ENCODE measurements at places on chromosomes 1 and 21.

DNA sequence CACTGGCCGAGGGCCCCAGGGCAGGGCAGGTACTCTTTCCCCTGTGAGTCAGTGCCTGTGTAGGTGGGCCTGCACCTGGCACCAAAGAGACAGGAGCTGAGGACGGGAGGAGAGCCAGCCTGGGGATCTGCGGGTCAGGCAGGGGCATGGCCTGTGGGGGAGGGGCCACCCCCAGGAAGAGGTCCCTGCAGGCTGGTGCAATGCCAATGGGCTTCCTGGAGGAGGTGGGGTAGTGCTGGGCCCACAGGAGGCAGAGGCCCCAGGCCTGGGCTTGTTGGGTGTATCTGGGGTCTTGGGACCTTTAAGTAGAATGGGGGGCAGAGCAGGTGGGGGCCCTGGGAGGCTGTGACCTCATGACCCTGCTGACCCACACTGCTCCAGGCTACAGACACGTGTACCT is 23.2 kb downstream of the PLCH2 start:
- H3K4me1 ChIP-seq: peaks cover 24% of the 10 kb centered on the region
- H3K27ac ChIP-seq: no peak overlapping the region
- H3K27me3 ChIP-seq: no peaks in the 10 kb centered on the region
- H3K4me3 ChIP-seq: no peak overlapping the region

DNA sequence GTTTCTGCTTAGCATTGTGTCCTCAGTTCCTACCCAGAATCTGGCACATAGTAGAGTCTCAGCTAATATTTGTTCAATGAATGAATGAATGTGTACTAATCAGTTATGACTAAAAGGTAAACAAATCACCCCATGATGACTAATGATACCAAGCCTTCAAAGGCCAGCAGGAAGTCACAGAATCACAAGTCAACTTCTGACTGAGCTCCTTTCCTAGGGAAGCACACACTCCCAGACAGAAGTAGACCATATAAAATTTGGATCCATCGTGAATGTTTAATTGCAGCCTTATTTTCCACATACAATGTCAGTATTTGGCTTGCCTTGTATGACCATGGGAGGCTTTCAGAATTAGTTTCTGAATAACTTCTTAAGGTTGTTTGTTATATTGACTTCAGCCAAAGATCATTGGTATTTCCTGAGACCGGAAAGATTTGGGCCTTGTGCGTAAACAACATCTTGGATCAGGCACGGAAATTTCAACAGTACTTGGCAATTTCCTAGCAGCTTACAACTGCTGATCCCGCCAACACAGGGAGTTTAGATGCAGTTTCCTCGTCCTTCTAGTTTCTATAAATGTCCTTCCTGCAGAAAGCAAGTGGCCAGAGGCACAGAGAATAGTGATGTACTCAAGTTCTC is 185.9 kb upstream of the ATP1B1 start:
- no peaks in the 10 kb centered on the region for H3K27me3 ChIP-seq
- H3K36me3 ChIP-seq: no peaks in the 10 kb centered on the region
- peaks cover 7% of the 10 kb centered on the region for H3K4me1 ChIP-seq
- no peak for DNase-seq
- no peak overlapping the region for H3K27ac ChIP-seq

DNA sequence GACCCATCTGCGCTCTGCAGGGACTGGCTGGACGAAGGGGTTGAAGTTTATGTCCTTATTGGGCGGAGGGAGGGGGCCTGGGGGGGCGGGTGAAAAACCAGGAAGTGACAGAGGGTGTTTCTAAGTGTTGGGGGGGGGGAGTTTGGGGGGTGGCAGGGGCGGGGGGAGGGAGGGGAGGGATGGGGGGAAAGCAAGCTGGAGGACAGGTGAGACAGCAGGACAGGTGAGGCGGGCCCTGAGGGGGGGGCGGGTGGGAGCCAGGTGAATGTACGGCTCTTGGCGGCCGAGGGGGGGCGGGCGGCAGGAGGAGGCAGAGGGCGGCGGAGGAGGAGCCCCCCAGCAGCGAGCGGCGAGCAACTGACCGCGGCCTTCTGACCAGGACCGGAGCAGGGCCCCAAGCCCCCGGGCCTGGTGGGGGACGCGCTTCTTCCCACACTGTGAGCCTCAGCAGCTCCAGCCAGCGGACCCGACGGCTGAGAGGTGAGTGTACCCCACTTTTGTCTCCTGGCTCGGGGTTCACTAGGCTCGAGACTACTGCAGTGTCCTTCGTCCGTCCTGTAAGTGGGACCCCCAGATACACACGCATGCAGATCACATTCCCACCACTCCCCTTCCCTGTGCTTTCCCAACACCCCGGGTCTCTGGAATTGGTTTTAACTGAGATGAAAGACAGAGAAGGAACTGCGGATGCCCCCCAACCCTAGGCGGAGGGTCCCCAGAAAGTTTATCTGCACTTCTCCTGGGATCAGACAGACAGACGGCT is at the start of gene ZBTB7B:
TSS of gene ZBTB7B (plus strand) at position 339 of the 763 bp plus-strand sequence. CDS start 11,859 bp downstream, outside the sequence.
- H3K4me1 ChIP-seq: peaks cover 66% of the 10 kb centered on the region
- no peaks in the 10 kb centered on the region for H3K27me3 ChIP-seq
- H3K4me3 ChIP-seq: peak within 1 kb of the TSS; percentile 85
- H3K36me3 ChIP-seq: no peaks in the 10 kb centered on the region
- DNase-seq: peak; percentile 91

GRCh38 chr1:100793659-100794058 is 74.1 kb downstream of the VCAM1 start:
- H3K36me3 ChIP-seq: no peaks in the 10 kb centered on the region
- no peaks in the 10 kb centered on the region for H3K27me3 ChIP-seq
- no peak overlapping the region for H3K4me3 ChIP-seq

DNA sequence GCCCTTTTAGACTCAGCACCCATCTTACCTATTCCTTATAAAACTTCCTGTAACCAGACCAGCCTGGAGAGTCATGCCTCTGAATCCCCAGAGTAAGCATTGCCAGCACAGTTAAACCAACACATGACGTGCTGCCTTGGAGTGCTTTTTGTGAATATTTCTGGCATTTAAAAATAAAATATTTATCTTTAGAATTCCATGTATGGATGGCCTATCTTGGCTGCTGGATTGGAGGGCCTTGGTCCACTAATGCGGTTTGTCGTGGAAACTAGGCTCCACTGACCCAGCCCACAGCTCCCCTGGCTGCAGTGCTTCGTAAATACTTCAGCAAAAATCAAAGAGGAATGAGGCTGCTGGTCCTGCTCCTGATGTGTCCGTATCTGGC is 17.5 kb downstream of the MTARC1 start:
- H3K4me1 ChIP-seq: no peaks in the 10 kb centered on the region
- no peak overlapping the region for H3K27ac ChIP-seq
- DNase-seq: no peak
- no peaks in the 10 kb centered on the region for H3K27me3 ChIP-seq
- no peak overlapping the region for H3K4me3 ChIP-seq

GRCh38 chr1:82700476-82700875 is 899.7 kb downstream of the ADGRL2 start:
- no peak overlapping the region for H3K4me3 ChIP-seq
- H3K36me3 ChIP-seq: no peaks in the 10 kb centered on the region
- DNase-seq: no peak

- no peaks in the 10 kb centered on the region for H3K36me3 ChIP-seq
- no peaks in the 10 kb centered on the region for H3K27me3 ChIP-seq
- no peak for DNase-seq
- H3K4me3 ChIP-seq: no peak overlapping the region
- H3K4me1 ChIP-seq: no peaks in the 10 kb centered on the region
These were observed 178.5 kb upstream of the GALNT2 start for GRCh38 chr1:229888561-229889001.

DNA sequence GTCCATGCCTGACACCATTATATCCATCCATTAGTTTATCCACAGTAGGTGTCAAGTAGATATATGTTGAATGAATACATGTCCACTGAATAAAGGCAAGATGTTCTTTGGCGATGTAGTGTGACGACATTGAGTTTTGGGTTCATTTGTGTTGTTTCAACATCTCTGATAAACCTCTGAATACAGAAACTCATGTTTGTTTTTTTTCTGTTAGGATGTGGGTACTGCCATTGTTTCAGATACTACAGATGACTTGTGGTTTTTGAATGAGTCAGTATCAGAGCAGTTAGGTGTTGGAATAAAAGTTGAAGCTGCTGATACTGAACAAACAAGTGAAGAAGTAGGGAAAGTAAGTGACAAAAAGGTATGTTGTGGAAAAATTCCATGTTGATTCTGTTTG is 28.1 kb downstream of the MDM4 start:
- peaks cover 10% of the 10 kb centered on the region for H3K4me1 ChIP-seq
- H3K27me3 ChIP-seq: no peaks in the 10 kb centered on the region
- peaks cover 3% of the 10 kb centered on the region for H3K36me3 ChIP-seq
- no peak for DNase-seq
- no peak overlapping the region for H3K27ac ChIP-seq

DNA sequence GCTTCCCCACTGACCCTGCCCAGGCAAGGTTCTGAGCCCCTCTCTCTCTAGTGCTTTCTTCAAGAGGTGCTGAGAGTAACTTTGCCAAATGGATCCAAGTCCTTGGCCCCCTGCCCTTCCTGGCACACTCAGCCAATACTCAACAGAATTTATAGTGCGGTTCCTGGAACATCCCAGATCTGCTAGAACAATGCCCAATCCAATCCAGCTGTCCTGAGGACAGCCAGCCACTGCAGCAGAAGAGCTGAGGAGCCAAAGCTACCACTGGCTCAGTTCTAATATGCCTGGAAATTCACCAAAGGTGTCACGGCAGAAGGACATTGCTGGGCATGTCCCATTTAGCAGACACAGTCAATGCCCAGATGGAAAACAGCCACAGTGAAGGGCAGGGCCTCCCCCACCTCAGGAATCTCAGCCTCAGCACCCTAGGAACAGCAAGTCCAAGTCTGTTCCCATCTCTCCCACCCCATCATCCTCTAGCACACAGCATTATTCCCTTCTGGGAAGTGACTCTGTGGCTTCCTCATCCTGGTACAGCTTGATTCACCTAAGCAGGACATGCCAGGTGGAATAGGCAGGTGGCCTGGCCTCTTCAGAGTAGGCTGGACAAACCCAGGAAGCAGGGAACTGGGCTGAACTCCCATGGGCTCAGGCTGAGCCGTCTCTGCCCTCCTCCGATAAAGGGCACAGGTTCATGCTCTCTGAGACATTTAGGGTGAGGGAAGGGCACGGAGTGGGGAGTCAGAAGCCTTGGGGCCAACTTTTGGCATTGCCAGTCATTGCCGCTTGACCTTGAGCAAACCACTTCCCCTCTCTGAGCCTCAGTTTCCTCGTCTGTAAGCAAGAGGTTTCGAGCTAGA is 24.6 kb downstream of the PMVK start:
- no peak overlapping the region for H3K27ac ChIP-seq
- no peaks in the 10 kb centered on the region for H3K27me3 ChIP-seq
- peaks cover 14% of the 10 kb centered on the region for H3K4me1 ChIP-seq

- H3K27me3 ChIP-seq: no peaks in the 10 kb centered on the region
- H3K27ac ChIP-seq: no peak overlapping the region
- no peak overlapping the region for H3K4me3 ChIP-seq
- no peak for DNase-seq
These were observed 6.9 kb upstream of the KNCN start for GRCh38 chr1:46558141-46558963.

- DNase-seq: no peak
- no peaks in the 10 kb centered on the region for H3K27me3 ChIP-seq
- H3K4me3 ChIP-seq: no peak overlapping the region
- no peaks in the 10 kb centered on the region for H3K36me3 ChIP-seq
- H3K27ac ChIP-seq: peak overlapping the region; percentile 10
- H3K4me1 ChIP-seq: peaks cover 58% of the 10 kb centered on the region
These were observed 63.5 kb downstream of the AKT3 start for GRCh38 chr1:243786531-243786930.

GRCh38 chr1:197769287-197769686 is 6.0 kb downstream of the DENND1B start:
- H3K4me3 ChIP-seq: no peak overlapping the region
- H3K27me3 ChIP-seq: no peaks in the 10 kb centered on the region
- DNase-seq: no peak
- no peak overlapping the region for H3K27ac ChIP-seq
- H3K36me3 ChIP-seq: no peaks in the 10 kb centered on the region
- peaks cover 36% of the 10 kb centered on the region for H3K4me1 ChIP-seq
